ENCODE measurements at places on chromosomes 2 and 18.

GRCh38 chr2:150309311-150310080 lies 178.0 kb downstream of the RND3 start:
- DNase-seq = no peak

GRCh38 chr2:103860016-103860415 lies 993.9 kb upstream of the POU3F3 start:
- DNase-seq = no peak

GRCh38 chr2:52933878-52934277 lies 833.7 kb upstream of the CHAC2 start:
- DNase-seq = no peak

DNA sequence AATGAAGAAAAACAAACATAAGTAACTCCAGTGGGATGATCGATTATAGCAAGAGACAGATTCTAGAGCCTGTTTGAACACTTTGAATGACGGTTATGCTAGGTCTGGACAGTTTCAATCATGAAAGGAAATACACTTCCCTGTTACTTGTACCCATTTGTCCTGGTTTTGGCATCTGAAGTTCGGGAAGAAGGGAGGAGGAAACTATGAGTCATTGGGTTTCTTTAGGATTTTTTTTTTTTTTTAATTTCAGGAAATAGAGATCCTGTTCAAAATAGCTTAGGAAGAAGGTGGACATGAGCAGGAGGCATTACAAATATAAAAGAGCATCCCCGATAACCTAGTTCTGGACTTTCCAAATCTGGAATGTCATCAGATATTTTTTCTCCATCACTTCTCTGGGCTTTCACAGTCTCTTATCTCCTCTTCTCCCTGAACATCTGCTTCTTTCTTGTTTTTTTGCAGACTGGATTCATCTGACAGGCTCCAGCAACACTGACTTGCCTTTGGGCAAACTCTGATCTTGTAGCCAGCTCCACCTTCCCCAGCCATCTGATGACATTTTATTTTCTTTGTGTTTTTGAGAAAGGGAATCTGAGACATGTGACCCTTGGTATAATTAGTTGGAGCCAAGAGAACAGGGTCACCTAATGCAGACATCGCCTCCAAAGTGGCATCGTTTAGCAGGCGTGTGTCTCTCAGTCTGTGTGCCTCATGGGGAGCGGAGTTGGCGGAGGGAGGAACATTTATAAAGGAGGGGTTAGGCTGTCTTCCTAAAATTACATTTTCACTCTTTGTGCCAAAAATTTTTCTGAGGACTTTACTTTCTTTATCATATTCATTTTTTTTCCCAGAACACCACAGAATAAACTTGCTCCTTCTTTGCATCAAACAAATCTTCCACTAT lies 195.3 kb upstream of the EPHA4 start:
- DNase-seq = no peak

DNA sequence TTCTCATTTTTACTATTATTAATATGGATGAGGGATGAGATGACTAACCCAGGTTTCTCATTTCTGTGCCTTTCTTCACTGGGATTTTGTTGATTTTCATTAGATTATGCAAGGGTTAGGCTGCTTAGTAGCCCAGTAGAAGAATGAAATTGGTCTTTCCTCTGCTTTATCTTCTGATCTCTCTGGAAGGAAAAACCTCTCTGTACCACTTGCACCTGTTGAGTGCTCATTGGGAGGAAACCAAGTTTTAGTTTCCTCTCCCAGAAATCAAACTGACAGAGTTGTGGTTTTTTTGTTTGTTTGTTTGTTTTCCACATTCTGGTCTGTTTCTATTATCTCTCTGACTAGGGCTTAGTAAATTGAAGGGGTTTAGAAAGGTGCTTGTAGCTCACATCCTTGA lies 60.8 kb downstream of the KIAA1328 start:
- no peak for DNase-seq

DNA sequence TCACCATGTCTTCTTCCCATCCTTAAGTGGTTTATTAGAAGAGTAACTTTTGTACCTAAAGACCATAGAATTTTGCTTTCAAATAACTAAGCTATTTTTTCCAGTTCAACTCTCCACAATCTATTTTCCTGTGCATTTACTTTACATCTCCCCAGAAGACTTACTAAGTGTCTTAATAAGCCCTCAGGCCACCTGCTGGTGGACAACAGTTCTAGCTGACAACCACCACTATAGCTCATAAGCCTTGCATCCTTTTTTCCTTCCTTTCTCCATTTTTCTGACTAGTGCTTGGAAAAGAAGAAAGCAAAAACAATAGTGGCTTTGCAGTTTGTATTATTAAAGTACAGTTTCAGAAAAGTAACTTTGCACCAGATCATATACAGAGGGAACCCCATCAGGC lies 149.5 kb upstream of the TMEM200C start:
- DNase-seq = no peak

DNA sequence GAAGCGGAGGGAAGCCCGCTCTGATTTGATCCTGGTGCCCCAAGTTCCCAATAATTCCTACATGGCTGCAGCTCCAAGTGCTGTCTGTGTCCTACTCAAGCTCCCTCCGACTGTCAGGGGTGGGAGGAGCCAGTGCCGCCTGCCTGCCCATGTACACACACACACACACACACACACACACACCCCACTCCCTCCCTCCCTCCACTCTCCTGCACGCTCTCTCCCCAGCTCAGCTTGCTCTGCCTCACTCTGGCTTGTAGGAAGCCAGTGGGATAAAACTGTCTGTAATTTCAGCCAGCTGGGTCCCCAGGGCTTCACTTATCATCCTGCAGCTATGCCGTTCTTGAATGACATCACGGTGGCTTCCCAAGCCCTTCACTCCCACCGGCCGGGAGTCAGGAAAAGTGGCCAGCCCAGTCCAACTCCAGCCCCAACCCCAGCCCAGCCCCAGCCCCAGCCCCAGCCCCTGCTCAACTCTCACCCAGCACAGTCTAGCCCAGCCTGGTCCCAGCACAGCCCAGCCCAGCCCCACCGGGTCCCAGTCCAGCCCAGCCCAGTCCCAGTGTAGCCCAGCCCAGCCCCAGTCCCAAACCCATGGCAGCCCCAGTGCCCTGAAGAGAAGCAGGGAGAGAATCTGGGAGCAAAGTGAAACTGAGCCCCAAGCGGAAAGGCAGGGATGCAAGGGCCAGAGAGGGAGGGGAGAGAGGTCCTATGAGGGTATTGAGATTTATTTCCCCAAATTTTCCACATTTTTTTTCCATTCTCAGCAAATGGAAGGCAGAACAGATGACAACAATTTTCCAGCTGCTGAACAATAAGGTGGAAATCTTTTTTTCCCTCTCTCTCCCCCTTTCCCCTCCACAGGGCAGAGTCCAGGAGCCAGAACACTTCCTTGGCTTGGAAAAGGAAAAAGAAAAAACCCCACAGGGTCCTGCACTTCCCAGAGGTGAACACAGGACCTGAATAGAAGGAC lies 144.0 kb downstream of the TNS1 start:
- no peak for DNase-seq

- DNase-seq = no peak
These were observed 17.7 kb upstream of the SIX2 start for GRCh38 chr2:45026924-45027450.

- no peak for DNase-seq
These were observed 100.5 kb upstream of the THSD7B start for GRCh38 chr2:136664713-136665405.

DNA sequence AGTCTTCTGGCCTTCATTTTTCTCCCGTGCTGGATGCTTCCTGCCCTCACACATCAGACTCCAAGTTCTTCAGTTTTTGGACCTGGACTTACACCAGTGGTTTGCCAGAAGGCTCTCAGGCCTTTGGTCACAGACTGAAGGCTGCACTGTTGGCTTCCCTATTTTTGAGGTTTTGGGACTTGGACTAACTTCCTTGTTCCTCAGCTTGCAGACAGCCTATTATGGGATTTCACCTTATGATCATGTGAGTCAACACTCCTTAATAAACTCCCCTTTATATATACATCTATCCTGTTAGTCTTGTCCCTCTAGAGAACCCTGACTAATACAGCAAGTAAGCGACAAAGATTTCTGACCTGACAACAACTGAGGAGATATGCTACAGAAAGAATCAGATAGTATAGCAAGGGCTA lies 7.2 kb downstream of the CDC42EP3 start:
- no peak for DNase-seq

DNA sequence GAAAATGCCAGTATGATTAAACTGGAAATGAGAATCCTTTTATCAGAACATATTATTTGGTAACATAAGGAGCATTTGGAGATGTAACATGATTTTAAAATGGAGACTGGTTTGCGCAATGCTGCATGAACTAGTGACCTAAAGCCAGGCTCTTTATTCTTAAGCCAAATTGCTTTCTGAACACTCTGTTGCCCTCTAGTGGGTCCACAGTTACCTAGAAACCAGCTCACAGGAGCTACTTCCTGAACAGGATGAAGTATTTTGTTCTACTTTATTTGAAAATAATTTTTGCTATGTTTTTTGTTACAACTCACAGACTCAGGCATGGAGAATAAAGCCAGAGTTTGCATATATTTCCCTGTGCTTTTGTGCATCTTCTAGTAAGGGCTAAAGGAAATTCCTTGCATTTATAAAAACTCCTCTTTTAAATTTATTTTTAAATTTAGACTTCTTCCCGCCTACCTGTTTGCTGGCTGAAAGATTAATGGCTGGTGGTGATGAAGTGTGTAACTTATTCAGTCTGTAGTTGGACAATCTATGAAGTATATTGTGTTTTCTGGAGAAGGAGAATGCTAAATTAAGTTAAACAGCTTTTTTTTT lies 146.7 kb downstream of the PARD3B start:
- peak; percentile 37 for DNase-seq

DNA sequence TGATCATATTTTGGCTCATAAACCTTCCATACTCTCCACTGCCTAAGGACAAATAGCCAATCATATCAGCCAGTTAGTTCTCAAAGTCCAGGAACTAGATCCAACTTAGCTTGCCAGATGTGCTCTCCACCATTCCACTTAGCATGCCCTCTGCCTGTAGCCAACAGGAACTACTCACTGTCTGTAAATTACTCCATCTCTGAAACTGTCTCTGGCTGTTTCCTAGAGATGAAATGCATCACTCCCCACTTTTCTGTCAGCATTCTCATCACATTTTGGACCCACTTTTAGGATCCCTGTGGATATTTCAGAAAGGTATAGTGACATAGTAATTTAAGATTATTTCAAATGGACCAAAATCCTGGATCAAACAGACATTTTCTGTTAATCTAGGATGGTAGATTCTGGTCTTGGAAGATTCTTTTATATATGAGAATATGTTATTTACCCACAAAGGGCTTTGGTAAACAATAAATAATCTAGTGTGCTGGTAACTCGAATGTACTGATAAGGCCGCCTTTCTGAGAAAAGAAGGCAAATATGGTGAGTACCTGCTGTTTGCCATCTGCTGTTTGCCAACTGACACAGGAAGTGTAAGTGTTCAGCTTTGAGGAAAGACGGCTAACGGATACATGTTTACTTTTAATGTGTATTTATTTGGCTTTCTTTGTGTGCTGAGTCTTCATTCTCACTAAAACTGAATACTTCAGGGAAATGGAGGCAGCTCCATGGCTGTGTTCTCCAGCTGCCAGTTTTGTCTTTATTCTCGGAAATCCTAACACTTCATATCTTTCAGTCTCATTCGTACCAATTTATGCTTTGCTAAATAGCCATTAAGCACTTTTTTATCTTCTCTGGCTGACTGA lies 79.5 kb downstream of the EVA1A start:
- peak; percentile 26 for DNase-seq

- no peak for DNase-seq
These were observed 502.1 kb downstream of the PARD3B start for GRCh38 chr2:205047273-205047839.

DNA sequence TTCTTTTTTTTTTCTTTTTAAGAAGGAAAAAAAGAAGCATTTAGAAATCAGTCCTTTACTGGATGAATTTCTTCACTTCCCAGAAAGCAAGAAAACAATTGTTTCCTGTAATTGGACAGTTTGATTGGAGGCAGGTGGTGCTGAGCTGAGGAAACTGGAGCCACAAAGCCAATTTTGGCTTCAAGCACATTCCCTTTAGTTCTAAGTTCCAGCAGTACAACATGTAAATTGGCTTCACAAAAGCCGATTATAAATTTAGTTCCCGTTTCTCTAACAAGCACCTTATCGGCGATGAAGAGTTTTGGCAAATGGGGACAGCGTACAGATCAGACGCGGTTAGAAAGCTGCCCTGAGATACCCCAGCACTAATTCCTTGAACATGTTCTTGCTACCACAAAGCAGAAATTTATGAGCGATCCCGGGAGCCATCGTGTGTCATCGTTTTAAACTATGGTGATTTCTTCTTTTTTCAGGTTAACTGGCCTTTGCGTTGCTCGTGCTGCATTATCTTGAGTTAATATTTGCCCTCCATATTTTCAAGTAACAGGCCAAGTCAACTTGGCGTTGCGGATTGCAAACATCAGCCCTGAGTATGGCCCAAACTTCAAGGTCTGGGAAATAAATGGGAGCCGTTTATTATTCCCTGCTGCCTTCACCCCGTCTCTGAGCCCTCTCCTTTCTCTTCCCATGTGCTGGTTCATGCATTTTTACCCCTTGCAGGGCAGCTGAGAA lies 190.4 kb upstream of the ID2 start:
- no peak for DNase-seq

- no peak for DNase-seq
These were observed 118.1 kb downstream of the NCK2 start for GRCh38 chr2:105862843-105863242.

GRCh38 chr2:102103992-102104871 lies 38.3 kb upstream of the IL1R1 start:
- DNase-seq = no peak

- no peak for DNase-seq
These were observed 38.5 kb downstream of the NPHP1 start for GRCh38 chr2:110166266-110166665.

DNA sequence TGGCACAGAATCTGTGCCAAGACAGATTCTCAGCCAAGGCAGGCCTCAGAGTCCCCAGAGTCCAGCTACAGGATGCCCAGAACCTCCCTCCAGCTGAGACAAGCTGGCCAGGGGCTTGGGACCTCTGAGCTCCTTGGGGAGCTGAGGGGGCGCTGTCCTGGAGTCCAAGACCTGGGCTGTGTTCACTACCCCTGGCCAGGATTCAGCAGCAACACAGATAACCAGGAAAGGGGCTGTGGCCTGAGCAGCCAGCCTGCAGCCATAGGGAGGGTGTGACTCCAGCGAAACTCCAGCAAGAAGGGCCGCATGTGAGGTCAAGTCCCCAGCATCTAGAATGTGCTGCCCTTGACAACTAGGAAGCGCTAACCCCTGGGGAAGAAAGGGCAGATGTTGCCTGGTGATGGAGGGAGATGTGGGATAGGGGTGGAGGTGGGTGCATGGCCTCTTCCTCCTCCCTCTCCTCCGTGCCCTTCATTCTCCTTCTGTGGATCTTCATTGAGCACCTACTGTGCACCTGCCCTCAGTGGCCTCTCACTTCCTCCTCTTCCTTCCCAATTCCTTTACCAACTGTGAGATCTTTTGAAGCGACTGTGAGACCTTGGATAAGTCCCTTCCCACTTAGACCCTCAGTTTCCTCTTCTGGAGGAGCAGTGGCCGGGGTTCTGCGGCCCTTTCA lies 7.7 kb upstream of the ARID5A start:
- DNase-seq = no peak

GRCh38 chr2:17592731-17593409 lies 52.4 kb downstream of the VSNL1 start:
- no peak for DNase-seq
